ENCODE measurements at places on chromosomes 16 and 17. TPM values are rescaled to one million over a fixed set of nuclear protein-coding genes. Genes with fewer than 3 reads are reported as not detected.

The DPEP3 gene
- total RNA-seq: not detected

The HS3ST3B1 gene
- 0.26 TPM for total RNA-seq

The ARSG gene
- total RNA-seq: 0.90 TPM

The SHBG gene
- total RNA-seq: 0.38 TPM

The MT1F gene
- 1.6 TPM for total RNA-seq

The ABCC3 gene
- 33.2 TPM for total RNA-seq

The NOL11 gene
- 27.0 TPM for total RNA-seq

The SLC16A6 gene
- total RNA-seq: 0.26 TPM

The CACNG3 gene
- total RNA-seq: not detected

The FOXO3B gene
- 2.1 TPM for total RNA-seq

The SLC13A5 gene
- total RNA-seq: 0.38 TPM

The AANAT gene
- not detected for total RNA-seq

The TAT gene
- not detected for total RNA-seq
